Thoracic aorta (tissue), 2 donors: ENCODE measurements at places on chromosomes 12 and 14. TPM values are rescaled to one million over a fixed set of nuclear protein-coding genes. Genes with fewer than 3 reads are reported as not detected.

- H3K27me3 ChIP-seq = no peaks in the 10 kb centered on the region
- H3K4me3 ChIP-seq = no peak overlapping the region
- no peaks in the 10 kb centered on the region for H3K36me3 ChIP-seq
- no peak for DNase-seq
Measured at GRCh38 chr12:95590775-95591174, 39.5 kb upstream of the USP44 start.

- no peaks in the 10 kb centered on the region for H3K27me3 ChIP-seq
- H3K36me3 ChIP-seq = no peaks in the 10 kb centered on the region
- H3K27ac ChIP-seq = no peak overlapping the region
Measured at GRCh38 chr14:44165286-44165685, 341.8 kb downstream of the FSCB start.

- DNase-seq = no peak
- no peak overlapping the region for H3K27ac ChIP-seq
- H3K27me3 ChIP-seq = no peaks in the 10 kb centered on the region
- no peaks in the 10 kb centered on the region for H3K4me1 ChIP-seq
Measured at GRCh38 chr14:29796853-29797252, 130.8 kb downstream of the PRKD1 start.

DNA sequence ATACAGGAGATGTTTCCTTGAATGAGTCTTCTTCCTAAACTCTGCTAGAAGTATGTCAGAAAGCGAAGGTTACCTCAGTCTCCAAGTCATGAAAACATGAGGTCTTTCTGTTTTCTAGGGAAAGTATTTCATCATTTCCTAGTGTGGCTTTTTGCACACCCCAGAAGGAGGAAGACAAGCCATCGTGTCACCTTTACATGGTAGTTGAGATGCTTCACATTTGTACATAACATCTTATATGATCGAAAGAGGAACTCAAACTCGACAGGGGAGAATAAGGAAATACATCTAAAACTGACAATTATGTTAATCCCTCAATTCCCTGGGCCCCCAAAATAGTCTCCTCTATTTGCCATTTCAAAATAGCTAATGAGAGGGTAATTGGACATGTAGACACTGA, 214.1 kb upstream of the PLEKHG7 start:
- DNase-seq = no peak
- no peak overlapping the region for H3K27ac ChIP-seq
- H3K4me3 ChIP-seq = no peak overlapping the region
- H3K4me1 ChIP-seq = no peaks in the 10 kb centered on the region

DNA sequence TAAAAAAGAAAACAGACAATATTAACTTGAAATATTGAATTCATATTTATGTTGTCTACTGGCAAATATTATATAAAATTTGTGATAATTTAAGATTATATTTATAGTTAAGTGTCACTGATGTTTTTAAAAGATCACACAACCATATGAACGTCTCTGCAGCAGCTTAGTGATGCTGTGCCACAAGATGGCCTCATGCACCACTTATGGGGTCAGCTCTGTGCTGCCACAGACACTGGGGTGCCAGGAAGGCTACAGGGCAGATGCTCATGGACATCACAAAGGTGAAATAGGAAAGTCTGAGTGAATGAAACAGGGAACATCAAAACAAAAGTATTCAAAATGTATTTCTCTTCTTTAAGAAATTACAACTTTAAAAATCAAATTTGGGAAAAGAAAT, 13.1 kb downstream of the ATXN3 start:
- H3K4me1 ChIP-seq = no peaks in the 10 kb centered on the region
- no peak for DNase-seq
- no peaks in the 10 kb centered on the region for H3K27me3 ChIP-seq
- peaks cover 26% of the 10 kb centered on the region for H3K36me3 ChIP-seq

GRCh38 chr14:70340002-70340401, 19.5 kb downstream of the COX16 start:
- H3K36me3 ChIP-seq = no peaks in the 10 kb centered on the region
- no peak overlapping the region for H3K27ac ChIP-seq
- H3K4me1 ChIP-seq = no peaks in the 10 kb centered on the region

- H3K27me3 ChIP-seq = no peaks in the 10 kb centered on the region
- no peaks in the 10 kb centered on the region for H3K36me3 ChIP-seq
- H3K27ac ChIP-seq = peak overlapping the region; percentile 82
- peaks cover 17% of the 10 kb centered on the region for H3K4me1 ChIP-seq
Measured at GRCh38 chr12:124698211-124698997, 131.0 kb upstream of the NCOR2 start.

- no peak for DNase-seq
- H3K36me3 ChIP-seq = no peaks in the 10 kb centered on the region
- no peak overlapping the region for H3K4me3 ChIP-seq
- peak overlapping the region; percentile 23 for H3K27ac ChIP-seq
Measured at GRCh38 chr12:106086696-106087095, 52.1 kb downstream of the NUAK1 start.

- peaks cover 35% of the 10 kb centered on the region for H3K4me1 ChIP-seq
- H3K4me3 ChIP-seq = peak overlapping the region; percentile 55
- no peak overlapping the region for H3K27ac ChIP-seq
- no peak for DNase-seq
Measured at GRCh38 chr12:107320033-107320928, 226.9 kb upstream of the CRY1 start.

DNA sequence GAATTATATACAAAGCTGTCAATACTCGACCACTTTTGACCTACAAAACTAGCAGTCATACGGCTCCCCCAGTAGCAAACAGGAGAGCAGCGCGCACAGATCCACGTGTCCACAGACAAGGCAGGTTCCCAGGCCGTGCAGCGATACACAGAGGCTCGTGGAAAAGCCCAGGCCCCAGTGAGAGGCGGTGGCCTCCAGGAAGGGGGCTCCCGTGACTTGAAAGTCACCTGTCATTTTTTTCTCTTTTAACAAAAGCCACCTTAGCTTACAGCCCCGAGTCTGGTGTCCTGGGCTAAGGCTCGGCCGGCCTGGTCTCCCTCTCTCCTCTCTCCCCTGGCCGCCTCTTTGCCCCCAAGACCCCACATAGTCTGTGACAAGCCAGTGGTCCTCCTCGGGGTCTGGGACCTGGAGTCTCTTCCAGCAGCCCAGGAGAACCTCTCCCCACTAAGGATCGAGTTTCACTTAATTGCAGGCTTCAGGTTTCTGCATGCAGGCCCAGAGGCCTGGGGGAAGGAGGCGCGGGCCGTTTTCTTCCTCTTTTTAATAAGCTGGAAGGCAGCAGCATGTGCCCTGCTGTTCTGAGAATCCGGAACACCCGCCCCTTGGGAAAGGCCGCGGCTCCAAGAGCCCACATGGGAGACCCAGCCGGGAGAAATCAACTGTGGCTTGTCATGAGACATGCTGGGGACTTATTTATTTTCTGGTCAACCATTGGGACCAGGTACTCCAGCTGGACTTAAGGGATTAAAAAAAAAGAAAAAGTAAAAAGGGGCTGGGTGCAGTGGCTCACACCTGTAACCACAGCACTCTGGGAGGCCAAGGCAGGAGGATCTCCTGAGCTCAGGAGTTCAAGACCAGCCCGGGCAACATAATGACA, 15.9 kb downstream of the NCOR2 start:
- H3K27ac ChIP-seq = peak overlapping the region; percentile 60
- no peaks in the 10 kb centered on the region for H3K27me3 ChIP-seq
- no peak for DNase-seq
- H3K4me3 ChIP-seq = peak overlapping the region; percentile 24

DNA sequence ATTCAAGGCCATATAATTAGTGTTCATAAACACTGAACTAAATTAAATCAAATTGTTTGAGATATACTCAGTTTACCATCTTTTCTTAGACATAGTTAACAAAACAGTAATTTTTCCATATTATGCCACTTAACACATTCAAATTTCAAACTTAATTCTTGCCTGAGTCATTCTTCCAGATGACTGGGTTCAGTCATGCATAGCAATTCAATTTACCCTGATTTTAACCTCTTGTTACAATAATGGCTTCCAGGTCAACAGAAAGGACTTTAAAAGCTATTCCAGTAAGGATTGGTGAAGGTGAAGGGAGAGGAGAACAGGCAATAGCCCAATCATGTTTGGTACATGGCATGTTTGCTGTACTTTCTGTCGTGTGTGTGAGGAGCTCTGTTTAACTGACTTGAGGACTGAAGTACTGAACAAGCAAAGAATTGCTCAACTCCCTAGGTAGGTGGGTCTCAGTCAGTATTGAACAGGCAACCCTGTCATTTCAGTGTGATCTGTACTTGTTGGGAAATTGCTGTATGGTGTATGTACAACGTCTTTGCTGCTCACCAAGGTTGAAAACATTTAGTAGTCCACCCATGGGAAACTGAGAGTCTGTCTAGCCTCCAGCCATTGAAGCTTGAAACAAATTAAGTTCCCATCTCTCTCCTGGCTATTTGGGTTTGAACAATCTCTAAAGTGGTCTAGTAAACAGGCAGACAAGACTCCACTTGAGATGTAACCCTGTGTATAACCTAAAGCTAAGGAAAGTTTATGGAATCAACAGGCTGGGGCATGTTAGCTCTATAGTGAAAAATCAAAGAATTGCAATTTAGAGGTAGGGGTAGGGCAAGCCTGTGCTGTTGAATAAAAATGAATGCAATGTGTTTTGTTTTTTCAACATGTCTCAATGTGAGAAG, 327.2 kb downstream of the BTG1 start:
- no peaks in the 10 kb centered on the region for H3K36me3 ChIP-seq
- H3K4me3 ChIP-seq = no peak overlapping the region
- H3K27ac ChIP-seq = no peak overlapping the region
- no peaks in the 10 kb centered on the region for H3K27me3 ChIP-seq
- DNase-seq = no peak

- H3K4me3 ChIP-seq = no peak overlapping the region
- H3K27ac ChIP-seq = no peak overlapping the region
- H3K27me3 ChIP-seq = no peaks in the 10 kb centered on the region
- DNase-seq = no peak
Measured at GRCh38 chr14:58912799-58913432, 275.2 kb downstream of the DACT1 start.

DNA sequence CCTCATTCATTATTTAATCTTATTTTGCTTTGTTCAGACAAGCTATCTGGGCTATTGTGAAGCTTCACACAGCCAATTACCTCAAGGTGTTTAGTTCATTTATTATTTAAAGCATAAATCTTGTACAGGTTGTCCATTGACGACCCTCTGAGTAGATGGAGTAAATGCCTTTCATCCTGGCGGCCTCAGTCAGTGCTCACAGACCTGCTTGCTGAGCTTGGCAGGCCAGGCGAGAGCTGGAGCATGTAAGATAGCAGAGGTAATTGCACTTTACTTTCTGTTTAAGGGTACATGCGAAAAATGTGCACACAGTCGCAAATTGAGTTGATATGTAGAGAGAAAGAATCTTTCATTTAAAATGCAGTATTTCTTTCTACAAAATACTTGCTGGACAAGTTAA, 224.4 kb downstream of the NPAS3 start:
- no peaks in the 10 kb centered on the region for H3K27me3 ChIP-seq
- H3K36me3 ChIP-seq = no peaks in the 10 kb centered on the region
- no peaks in the 10 kb centered on the region for H3K4me1 ChIP-seq
- no peak overlapping the region for H3K4me3 ChIP-seq

GRCh38 chr12:64757771-64758170, 1.4 kb downstream of the GNS start:
- H3K27ac ChIP-seq = peak overlapping the region; percentile 19
- peak overlapping the region; percentile 93 for H3K4me3 ChIP-seq
- no peaks in the 10 kb centered on the region for H3K27me3 ChIP-seq
- DNase-seq = no peak

DNA sequence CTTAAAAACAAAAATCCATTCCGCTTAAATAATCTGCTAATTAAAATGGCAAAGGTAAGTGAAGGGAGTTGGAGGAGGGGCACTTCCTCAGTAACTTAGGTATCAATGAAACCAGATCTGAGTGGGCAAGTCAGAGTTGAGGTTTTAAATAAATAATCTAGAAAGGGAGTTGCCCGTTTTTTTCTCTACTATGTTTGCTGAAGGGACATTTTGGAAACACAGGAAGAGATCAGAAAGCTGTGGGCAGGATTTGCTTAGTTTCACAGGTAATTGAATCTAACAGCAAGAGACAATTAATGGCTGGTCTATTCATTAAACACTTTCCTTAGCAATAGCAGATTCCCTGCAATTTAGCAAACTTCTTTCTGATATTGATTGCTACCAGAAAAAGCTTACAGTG, 186.0 kb upstream of the ABCD2 start:
- H3K4me3 ChIP-seq = no peak overlapping the region
- no peak for DNase-seq

GLRX5 gene
- 22.9 TPM for total RNA-seq

ATF1 gene
- 21.0 TPM for total RNA-seq

NANOG gene
- total RNA-seq = 0.35 TPM

CFAP73 gene
- total RNA-seq = not detected

ADAMTS20 gene
- not detected for total RNA-seq

ZNF839 gene
- total RNA-seq = 7.0 TPM
